Neural crest cell (in vitro differentiated cells): ENCODE measurements at places on chromosomes 12 and 14.

DNA sequence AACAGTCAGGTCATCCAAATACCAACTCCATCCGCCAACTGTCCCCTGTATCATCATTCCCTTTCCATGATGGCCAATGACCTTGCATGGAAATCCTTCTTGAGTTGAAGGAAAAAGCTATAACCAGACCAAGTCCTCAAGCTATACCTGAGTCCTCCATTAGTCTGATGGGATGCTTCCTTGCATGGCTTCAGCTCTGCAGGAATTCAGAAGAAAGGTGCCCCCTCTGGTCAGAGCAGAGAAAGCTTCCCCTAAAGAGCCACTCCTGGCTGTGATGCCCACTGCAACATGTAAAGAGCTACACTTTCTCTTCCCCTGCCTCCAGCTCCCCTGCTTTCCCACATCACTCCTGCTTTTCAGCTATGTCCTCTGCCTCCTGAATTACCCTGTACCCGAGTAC, 43.1 kb upstream of the FKBP4 start:
- no peak for DNase-seq

- DNase-seq, result no peak
Measured at GRCh38 chr14:77902811-77903210, 102.9 kb downstream of the ADCK1 start.

DNA sequence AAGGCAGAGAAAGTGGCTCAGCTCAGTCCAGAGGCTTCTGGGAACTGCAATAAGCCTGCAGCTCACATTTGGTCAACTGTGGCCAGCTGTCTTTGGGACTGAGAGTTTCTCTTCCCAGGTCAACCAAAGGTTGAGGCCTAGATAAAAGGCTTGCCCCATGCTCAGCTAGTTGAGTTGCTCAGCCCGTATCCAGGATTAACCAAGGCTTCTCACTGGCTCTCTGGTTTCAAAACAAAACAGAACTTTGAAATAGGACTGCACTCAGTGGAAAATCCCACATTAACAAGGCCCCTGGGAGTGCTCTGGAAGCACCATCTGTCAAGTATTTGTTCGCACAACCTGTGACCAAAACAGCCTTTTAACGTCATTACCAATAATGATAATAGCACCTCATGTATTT, 40.3 kb upstream of the NUAK1 start:
- DNase-seq, result no peak

DNA sequence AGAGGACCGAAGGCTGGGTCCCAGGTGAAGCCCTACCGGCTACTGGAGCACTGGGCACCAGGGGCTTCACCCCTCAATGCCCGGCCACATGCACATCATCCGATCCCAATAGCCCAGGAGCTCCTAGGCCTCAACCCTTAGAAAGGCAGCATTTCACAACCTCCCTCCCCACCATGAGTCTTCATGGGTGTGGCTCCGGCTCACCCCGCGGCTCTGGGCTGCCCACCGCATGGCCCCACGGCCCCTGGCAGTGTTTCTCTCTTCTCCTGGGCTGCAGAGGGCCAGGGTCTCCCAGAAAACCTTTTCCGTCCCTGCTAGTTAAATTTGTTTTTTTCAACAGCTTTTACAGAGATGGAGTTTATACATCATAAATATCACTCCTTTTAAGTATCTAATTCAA, 28.6 kb upstream of the DLK1 start:
- DNase-seq, result no peak

DNA sequence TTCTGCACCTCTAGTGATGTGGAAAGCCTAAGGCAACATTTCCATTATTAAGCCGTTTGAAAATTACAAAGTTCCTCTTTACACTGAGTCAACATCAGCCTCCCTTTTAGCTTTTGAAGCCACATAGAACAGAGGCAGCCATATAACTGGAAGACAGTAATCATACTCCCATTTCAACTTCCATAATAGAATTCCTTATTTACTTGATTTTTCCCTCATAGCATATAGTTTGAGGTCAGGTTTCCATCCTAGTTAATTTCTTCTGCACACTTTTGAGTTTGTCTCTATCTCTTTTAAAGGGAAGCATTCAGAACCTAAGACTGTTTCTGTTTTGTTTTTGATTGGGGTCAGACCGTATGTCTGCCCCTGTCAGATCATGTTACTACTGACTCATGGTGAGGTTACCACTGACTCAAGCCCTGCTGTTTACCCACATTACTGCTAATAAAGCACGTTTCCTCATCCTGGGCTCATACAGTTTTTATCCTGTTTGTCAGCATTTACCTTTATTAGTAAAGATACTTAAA, 161.0 kb downstream of the SLC38A4 start:
- DNase-seq, result no peak

DNA sequence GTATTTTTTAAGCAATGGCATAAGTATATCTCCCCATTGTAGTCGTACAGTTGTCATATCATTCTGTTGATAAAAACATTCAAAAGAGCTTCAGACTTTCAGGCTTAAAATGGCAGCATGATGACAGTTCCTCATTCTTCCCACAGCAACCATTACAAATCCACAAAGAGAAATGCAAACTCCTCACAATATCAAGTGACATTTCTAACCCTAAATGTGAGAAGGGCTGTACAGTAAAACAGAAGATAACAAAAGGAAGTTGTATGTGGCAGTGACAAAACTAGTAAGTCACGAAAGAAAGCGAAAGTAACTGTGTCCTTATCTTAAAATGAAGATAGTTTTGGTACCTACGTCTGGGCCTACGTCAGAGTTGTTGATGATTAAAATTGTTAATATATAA, 46.7 kb downstream of the GXYLT1 start:
- no peak for DNase-seq

DNA sequence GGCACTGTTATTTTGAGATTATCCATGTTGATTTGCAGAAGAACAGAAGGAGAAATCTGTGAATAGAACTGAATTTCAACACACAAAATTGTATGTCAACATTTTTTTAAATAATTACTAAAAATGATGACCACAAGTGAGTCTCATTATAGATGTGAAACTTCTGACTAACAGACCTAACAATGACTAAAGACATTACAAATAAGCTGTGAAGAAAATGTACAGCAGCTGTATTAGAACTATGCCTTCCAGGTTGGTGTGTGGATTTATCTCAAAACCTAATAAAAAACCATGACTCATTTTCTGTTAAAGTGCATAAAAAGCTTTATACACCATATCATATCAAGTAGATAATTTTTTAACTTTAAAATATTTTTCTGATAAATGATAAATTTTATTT, 22.5 kb upstream of the FOXG1 start:
- no peak for DNase-seq

- DNase-seq, result no peak
Measured at GRCh38 chr12:109573914-109574244, 285 bp downstream of the MVK start.

DNA sequence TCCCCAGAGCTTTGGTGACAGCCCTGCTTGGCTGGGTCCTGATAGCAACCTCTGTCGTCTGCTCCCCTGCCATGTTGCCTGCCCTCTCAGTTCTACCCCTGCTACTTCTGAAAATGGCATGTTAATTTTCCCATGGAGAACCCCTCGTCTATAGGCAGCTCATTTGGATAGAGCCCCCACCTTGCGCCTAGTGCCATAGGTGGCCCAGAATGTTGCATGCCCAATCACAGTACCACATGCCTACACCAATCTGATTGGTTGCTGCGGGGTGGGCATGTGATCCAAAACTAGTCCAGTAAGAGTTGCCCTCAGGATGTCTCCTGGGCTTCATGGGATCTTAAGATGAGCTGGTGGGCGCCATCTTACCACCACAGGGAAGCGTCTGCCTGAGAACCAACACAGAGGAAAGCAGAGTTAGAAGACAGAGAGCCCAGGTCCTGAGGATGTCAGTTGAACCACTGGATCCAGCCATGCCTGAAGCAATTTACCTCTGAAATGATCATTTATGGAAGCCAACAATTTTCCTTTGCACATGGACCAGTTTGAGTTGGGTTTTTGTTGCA, 85.7 kb downstream of the PAPOLA start:
- DNase-seq, result no peak

DNA sequence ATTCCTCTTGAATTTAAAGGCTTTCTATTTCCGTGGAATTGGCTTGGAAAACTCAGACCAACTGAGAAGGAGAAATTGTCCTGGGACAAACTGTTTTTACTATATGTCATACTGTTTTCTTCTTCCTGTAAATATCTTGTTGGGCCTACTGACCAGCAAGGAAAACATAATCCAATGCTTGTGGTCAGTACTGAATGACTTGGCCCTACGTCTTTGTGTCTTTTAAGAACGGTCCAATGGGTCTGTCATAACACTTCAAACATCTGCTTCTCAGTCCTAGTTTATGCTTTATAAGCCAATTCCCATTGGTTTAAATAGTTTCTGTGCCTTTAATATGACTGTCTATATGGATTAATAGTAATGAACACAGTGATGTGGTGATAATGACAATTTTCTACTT, 248.5 kb upstream of the DDHD1 start:
- DNase-seq, result no peak

- no peak for DNase-seq
Measured at GRCh38 chr14:103840014-103840413, 7.4 kb downstream of the PPP1R13B start.

DNA sequence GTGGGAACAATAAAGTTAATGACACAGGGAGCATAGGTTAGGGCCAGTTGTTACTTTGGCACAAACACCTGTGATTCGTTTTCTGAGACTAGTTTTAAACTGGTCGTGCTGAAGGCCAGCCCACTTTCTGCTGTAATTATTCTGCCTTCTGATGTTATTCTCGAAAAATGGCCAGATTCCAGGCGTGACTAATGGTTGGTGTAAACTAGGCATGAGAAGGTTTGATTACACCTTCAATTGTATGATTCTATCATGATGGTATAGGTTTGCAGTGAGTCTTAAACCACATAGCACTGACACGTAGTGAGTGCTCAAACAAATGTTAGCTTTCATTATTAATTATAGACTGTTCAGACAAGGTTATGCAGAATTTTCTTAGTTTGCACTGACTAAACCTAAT, 39.0 kb downstream of the CKB start:
- no peak for DNase-seq

GRCh38 chr12:25710128-25710527, 157.0 kb upstream of the LMNTD1 start:
- DNase-seq, result no peak

GRCh38 chr14:32635061-32635719, 303.5 kb upstream of the NPAS3 start:
- DNase-seq, result no peak

GRCh38 chr14:93135399-93135798, 19.7 kb upstream of the ITPK1 start:
- no peak for DNase-seq

DNA sequence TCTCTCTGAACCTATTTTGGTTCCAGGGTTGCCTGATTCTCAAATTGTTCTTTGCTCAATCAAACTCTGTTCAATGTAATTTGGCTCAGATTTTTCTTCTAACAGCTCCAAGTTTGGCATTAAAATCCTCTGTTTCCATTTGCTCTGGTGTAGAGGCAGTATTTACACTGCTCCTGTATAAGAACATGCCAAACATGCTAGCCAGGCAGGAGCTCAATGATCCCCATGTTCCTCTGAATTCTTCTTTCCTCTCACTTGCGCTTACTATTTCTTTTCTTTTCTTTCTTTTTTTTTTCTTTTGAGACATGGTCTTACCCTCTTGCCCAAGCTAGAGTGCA, 17.2 kb downstream of the SDR9C7 start:
- no peak for DNase-seq

GRCh38 chr12:15534322-15534721, 212.0 kb downstream of the PTPRO start:
- no peak for DNase-seq

DNA sequence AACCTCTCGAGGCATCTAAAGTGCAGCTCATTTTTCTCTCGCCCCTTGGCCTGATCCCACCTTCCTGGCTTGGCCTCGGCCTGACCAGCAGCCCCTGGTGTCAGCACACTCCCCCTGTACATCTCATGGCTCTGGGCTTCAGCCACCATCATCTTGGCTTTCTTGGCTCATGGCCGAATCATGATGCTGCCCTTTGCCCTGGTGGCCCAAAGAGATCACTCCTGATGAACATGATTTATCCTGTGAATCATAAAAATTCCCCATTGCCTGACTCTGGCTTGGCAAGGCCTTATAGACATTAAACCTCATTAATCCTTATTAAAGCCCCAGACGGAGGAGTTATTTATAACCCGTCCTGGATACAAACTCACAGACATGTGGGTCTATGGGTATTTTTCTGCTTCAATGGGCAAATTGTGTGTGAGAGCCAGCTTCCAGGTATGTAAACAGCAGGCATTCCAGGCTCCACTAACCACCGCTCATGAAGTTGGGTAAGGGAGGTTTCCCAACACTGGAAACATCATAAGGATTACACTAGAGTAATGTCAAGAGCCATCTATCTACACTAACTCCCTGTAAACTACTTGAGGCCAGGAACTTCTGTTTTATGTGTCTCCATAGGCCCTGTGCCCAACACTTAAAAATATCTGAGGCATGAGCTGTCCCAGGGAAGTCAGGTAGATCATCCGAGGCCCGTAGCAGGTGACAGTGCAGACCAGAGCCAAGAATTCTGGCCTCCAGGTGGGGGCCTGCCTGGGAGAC, 171.2 kb downstream of the TTC8 start:
- DNase-seq, result no peak

DNA sequence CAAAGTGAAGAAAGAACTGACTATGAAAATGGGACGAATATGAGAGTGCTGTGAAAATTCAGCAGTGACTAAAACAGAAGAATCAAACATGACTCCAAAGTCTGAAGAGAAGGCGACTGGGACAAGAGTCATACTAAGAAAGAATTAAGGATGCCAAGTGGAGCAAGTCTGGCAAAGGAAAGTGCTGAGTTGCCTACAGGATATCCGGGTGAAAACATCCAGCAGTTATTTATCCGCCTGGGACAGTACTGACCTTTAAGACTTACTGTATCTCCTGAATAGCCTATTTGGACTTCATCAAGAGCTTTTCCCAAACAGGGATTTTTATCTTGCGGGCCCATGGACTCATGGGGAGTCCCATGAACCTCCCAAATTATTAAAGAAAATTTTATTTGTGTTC, 41.1 kb downstream of the KICS2 start:
- no peak for DNase-seq

DNA sequence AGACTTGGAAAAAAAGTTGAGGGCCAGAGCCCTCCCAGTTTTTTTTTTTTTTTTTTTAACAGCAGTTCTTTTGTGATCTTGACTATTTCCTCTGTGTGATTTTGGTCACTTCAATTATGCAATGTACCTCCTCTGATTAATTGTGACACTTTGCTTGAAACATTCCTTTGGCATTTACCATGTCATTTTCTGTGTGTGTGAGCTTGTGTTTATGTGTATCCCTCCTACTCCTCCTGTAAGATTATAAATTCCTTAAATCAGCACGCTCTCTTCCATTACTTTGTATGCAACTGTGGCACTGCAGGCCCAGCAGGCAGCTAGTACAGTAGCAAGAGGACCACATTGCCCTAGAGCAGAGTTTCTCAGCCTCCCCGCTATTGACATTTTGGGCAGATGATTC, 33.2 kb upstream of the GALNT16 start:
- no peak for DNase-seq

GRCh38 chr14:24196071-24197055, 1.1 kb upstream of the TM9SF1 start:
- DNase-seq, result no peak

- no peak for DNase-seq
Measured at GRCh38 chr12:114555451-114555850, 128.5 kb downstream of the TBX3 start.
